Mammary epithelial cell (primary cell): ENCODE measurements at places on chromosomes 2 and 18.

- DNase-seq = peak; percentile 98
Observed at GRCh38 chr2:33069894-33070651, 123.3 kb downstream of the LTBP1 start.

DNA sequence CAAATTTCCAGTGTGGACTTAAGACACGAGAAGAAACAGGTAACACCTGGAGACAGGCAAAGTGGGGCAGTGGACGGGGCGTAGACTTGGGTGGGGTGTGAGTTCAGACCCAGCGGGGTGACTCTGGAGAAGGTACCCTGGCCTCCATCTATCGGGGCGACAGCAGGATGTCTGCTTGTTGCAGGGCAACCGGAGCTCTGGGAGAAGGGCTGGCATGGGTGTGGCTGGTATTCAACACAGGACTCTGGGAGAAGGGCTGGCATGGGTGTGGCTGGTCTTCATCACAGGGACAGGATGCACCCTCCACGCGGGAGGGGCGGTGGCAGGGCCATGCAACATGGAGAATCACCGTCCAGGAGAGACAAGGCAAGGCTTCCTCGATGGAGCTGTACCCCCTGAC lies 198.5 kb downstream of the HDAC4 start:
- no peak for DNase-seq

GRCh38 chr2:207103132-207103531 lies 62.6 kb downstream of the KLF7 start:
- no peak for DNase-seq

GRCh38 chr2:159573294-159573693 lies 43.1 kb downstream of the BAZ2B start:
- no peak for DNase-seq

DNA sequence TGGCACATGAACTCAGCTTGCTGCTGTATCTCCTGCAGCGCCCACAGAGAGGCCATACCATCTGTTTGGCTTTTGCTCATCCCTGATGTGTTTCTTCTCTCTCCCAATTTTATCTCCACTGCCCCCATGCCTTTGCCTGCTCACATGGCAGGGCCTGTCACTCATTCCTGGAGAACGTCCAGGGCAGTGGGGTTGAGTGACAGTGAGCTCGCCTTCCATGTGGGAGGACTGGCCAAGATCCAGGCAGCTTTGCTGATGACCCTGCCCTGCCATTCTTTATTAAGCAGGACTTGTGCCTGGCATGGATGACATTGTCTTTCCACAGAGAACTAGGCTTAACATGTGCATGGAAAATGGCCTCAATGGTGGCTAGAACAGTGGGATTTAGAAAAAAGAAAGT lies 230.5 kb upstream of the THSD7B start:
- no peak for DNase-seq

GRCh38 chr18:61637319-61637718 lies 255.5 kb downstream of the RNF152 start:
- DNase-seq = no peak

DNA sequence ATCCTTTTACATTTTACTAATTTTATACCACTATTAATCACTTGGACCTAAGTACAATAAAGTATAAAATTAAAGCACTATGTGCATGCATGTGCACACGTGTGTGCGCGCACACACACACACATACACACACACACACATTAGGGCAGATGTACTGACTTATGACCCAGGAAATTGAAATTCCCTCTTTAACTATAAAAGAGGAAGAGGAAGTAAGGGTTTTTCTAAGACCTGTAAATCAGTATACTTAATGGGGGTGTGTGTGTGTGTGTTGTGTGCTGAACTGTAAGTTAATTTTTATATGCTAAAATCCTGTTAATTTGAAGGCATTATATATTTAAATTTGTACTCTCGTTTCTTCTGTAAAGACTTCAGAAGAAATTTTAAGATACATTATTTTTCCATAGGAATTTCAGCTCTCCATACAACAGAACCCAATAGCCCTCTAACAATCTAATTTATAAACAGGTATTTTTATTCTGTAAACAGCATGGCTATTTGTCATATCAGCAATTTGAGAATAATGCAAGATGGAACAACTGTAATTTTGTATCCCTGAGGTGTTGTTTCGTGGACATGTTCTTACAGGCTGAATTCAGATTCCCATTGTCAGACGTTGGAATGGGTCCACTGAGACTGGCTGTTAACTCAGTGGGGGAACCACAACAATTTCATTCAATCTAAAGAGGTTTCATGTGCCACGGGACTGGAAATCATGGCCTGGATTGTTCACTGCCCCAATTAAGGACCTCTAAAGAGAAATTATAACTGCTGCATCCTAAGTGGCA lies 90.9 kb downstream of the PLA2R1 start:
- peak; percentile 55 for DNase-seq

GRCh38 chr2:100365434-100365833 lies 43.1 kb upstream of the LONRF2 start:
- peak; percentile 96 for DNase-seq

- peak; percentile 41 for DNase-seq
Observed at GRCh38 chr18:67665266-67665665, 148.7 kb upstream of the DSEL start.

DNA sequence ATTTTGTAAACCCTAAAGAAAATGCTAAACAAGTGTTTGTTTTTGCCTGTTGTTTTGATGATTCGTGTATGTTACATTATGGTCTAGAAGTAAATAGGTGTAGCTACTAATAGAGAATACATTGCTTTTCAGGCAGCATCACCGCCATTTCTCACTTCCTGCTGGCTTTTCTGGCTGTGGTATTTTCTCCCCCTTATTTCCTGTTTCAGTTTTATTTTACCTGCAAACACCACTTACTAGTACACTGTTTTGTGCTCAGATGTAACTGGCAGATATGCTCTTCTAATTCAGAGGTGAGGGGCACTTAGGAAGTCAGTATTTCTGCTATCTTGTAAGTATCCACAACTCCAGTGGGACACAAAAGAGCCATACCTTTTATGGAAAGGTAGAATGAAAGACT lies 38.1 kb upstream of the SLC3A1 start:
- no peak for DNase-seq

GRCh38 chr2:145687442-145688134 lies 1167.7 kb upstream of the ZEB2 start:
- peak; percentile 15 for DNase-seq

DNA sequence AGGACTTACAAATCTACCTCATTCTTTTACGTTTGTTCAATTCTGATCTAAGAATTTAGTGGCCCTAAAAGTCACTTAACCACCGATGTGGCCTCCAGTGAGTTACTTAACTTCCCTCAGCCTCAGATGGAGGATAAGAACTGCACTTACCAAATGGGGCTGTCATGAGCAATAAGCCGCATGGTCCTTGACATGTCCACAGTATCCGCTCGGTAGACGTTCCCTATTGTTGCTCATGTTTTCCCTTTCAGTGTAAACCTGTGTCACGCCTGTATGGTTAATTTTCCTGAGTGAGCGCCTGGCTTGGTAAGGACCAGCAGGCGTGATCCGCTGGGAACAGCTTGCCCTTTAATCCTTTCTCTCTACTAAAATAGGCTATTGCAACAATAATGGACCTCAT lies 20.3 kb downstream of the SEC11C start:
- no peak for DNase-seq

- no peak for DNase-seq
Observed at GRCh38 chr2:85736456-85737355, 17.1 kb upstream of the ATOH8 start.

DNA sequence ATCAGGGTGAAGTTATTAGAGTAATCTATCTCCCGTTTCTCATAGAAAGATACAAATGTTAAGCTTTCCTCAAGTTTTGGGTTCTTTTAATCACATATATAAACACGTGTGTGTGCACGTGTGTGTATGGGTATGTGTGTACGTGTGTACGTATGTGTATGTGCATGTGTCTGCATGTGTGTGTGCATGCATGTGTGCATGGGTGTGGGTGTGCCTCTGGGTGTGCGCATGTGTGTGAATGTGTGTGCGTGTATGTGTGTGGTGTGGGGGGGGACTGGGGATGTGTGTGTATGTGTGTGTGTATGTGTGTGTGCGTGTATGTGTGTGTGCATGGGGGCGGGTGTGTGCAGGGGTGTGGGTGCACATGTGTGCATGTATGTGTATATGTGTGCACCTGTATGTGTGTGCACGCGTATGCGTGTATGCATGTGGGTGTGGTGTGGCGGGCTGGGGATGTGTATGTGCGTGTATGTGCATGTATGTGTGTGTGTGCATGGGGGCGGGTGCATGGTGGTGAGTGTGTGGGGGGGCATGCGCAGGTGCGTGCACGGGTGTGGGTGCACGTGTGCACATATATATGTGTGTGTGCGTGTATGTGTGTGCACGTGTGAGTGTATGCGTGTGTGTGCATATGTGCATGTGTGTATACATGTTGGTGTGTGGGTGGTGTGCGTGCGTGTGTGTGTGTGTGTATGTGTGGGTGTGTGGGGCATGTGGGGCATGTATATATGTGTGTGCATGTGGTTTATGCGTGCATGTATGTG lies 304.0 kb downstream of the MBD2 start:
- DNase-seq = no peak

GRCh38 chr2:158204741-158205165 lies 103.1 kb downstream of the UPP2 start:
- DNase-seq = no peak

DNA sequence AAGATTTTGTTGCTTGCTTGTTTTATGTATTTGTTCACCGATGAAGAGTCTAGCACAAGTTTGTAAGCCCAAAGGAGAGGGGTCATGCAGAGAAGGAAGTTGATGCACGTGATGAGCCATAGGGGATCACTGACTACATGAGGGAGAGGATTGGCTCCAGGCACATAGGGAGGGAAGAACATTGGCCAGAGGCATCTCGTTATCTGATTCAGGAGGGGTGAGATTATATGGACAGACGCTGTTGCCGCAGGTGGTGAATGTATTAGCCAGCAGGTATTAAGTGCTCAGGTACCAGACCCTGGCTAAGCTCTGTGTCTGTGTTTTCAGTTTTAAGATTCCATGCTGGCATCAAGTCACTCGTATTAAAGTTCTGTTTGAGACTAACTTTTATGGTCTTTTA lies 91.8 kb upstream of the CHST9 start:
- no peak for DNase-seq

GRCh38 chr2:3557639-3558204 lies 411 bp downstream of the RNASEH1 start:
- no peak for DNase-seq

DNA sequence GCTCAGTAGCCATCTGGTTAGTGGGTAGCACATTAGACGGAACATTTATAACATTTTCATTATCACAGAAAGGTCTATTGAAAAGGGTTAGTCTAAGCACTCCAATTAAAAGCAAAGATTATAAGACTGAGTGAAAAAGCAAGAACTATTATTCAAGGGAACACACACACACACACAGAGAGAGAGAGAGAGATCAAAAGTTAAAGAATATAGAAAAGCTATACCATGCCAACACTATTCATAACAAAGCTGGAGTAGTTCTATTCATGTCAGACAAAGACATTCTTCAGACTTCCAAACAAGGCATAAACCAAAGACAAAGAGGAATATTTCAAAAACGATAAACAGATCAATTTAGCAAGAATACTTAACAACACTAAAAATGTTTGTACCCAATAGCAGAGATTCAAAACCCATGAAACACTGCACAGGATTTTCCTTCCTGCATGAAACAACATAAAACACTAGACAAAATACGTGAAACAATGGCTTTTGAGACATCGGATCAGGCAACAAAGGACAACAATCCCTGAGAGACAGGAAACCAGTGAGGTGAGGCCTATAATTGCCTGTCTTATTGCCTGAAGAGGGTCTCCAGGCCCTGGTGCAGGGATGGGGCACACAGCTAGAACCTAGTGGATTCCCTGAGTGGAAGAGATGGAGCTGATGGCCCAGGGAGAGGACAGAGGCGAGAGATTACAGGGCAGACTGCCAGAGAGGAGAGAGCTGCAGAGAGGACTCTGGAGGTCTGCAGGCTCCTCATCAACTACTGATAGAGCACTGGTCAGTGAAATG lies 83.6 kb upstream of the NPAS2 start:
- no peak for DNase-seq

GRCh38 chr2:118817469-118817868 lies 30.0 kb downstream of the EN1 start:
- DNase-seq = no peak

- DNase-seq = no peak
Observed at GRCh38 chr18:77815666-77816338, 566.2 kb downstream of the GALR1 start.

- no peak for DNase-seq
Observed at GRCh38 chr18:56312551-56313335, 325.6 kb downstream of the TXNL1 start.

DNA sequence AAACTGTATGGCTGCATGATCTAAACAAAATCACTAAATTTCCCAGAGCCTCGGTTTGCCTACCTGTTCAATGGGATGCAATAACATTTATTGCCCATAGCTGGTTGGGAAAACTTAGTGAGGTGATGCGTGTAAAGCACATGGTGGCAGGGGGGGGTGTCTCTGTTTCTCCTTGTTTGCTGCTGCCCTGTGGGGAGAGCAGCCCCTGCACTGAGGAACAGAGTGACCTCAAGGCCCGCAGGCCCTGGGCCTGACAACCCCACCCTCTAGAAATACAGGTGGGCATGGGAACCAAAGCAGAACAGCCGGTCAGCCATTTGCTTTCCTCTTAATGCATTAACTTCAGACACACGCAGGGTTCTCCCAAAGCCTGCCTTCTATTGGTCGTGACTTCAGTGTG lies 55.1 kb upstream of the SLC66A3 start:
- no peak for DNase-seq
